ENCODE measurements at places on chromosomes 3 and 15.

DNA sequence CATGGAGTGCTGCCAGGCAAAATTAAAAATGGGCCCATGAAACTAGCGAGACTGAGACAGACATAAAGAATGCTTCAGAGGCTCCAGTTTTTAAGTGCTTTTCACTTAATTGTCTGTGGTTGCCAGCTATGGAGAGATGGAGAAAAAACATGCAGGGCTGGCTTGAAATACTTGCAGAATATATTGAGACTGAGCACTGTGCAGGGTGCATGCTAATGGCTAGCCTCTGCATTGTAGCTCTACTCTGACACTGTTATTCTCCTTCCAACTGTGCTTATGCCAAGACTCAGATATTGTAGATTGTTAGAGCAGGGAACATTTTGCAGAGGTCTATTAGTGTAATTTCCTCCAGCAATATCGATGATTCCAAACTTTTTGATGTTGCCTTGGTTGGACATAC, 735.0 kb downstream of the PDCD6IP start:
- no peaks in the 10 kb centered on the region for H3K36me3 ChIP-seq
- no peaks in the 10 kb centered on the region for H3K27me3 ChIP-seq
- no peak overlapping the region for H3K27ac ChIP-seq
- DNase-seq: no peak

DNA sequence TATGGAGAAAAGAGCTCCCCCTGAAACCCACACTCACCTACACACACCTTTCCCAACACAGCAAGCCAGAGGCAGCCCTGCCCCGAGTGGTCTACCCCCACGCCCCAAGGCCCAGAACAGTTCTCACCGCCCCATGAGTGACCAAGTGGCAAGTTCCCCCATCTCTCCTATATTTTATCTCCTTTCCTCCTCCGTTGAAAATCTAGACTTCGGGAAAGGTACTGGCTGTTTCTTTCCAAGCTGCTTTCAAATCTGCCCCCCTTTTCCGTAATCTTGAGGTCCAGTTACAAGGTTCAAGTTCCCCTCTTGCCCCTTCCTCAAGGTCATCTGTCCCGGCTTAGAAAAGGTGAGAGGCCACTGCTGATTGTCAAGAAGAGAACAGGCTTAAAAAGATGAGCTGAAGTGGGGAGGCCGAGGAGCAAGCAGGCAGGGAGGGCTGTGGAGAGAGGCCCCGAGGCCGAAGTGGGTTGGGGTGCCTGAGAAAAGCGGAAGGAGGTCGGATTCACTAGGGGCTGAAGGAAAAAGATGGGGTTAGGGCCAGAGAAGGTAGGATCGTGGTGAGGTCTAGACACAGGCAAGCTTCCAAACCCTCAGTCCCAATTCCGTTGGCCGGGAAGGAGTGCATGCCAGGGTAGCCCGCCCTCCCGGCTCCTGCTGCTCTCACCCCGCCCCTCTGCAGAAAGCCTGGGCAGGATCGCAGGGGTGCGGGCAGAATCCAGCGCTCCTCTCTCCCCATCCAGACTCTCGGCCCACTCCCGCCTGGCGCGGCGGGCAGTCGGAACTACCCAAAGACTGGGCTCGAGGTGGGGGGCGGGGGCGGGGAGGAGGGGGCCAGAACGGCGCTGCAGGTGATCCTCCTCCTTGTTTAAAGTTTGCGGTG, 1.7 kb downstream of the SEMA5B start:
- H3K27ac ChIP-seq: no peak overlapping the region

GRCh38 chr15:39429898-39430357, 151.0 kb upstream of the THBS1 start:
- peaks cover 14% of the 10 kb centered on the region for H3K4me1 ChIP-seq
- peak; percentile 19 for DNase-seq
- no peaks in the 10 kb centered on the region for H3K27me3 ChIP-seq
- no peak overlapping the region for H3K4me3 ChIP-seq
- no peaks in the 10 kb centered on the region for H3K36me3 ChIP-seq
- H3K27ac ChIP-seq: peak overlapping the region; percentile 21

DNA sequence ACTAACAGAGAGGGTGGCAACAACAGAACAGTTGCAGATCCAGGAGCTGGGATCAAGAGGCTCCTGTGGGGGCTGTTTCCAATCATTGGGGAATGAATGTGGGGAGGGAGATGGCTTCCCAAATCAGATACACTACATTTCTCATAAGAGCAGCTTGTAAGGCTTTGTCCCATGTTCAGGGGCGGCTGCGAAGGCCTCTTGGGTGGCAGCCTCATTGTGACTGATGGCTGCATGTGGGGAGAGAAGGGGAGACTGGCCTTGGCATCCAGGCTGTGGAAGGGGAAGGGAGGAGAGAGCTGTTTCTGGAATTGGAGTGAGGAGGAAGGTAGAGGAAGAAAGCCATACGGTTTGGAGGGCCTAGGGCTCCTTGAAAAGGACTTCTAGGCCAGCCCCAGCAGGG, 326.6 kb upstream of the RGMA start:
- H3K4me3 ChIP-seq: no peak overlapping the region
- H3K27ac ChIP-seq: no peak overlapping the region
- no peaks in the 10 kb centered on the region for H3K36me3 ChIP-seq
- no peaks in the 10 kb centered on the region for H3K4me1 ChIP-seq
- no peaks in the 10 kb centered on the region for H3K27me3 ChIP-seq

Measured in hepatocyte (in vitro differentiated cells).